T-helper 17 cell (primary cell): ENCODE measurements at places on chromosomes 2 and 18. TPM values are rescaled to one million over a fixed set of nuclear protein-coding genes. Genes with fewer than 3 reads are reported as not detected.

- DNase-seq, result no peak
These were observed 122.5 kb downstream of the FHOD3 start for GRCh38 chr18:36419900-36420531.

- no peak for DNase-seq
These were observed 90.1 kb upstream of the LRP1B start for GRCh38 chr2:142220901-142221300.

VWA3B gene
- total RNA-seq, result not detected

DNA sequence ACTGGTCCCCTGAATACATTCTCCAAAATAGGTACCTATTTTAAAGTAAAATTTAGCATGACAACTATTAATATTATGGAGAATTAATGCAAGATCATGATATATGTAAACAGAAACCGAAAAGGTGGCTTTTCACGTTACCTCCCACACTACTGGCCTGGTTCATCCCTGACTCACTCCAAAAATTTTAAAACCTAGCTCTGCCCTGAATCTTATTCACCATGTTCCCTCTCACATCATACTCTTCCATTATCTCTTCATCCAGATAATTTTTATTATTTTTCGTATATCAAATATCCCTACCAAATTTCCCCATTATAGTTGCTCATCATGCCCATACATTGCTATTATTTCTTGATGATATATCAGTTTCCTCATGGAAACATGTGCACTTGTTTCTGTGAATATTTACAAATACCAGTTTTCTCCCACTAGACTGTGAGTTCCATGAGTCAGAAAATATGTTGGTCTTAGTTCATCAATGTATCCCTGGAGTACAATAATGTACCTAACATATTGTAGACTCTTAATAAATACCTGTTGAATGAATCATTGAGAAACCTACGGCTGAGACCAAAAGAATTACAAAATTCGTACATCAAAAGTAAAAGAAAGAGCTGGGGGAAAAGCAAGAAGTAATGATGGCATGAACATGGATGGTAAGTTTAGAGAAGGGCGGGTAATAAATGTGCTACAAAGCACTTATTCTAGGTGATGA lies 360.1 kb upstream of the CHAC2 start:
- no peak for DNase-seq

GRCh38 chr2:128690869-128691268 lies 372.2 kb upstream of the HS6ST1 start:
- no peak for DNase-seq

CELF4 gene
- total RNA-seq, result not detected

- no peak for DNase-seq
These were observed 167.7 kb downstream of the ZFP36L2 start for GRCh38 chr2:43058726-43059110.

FAM237A gene
- not detected for total RNA-seq

DNA sequence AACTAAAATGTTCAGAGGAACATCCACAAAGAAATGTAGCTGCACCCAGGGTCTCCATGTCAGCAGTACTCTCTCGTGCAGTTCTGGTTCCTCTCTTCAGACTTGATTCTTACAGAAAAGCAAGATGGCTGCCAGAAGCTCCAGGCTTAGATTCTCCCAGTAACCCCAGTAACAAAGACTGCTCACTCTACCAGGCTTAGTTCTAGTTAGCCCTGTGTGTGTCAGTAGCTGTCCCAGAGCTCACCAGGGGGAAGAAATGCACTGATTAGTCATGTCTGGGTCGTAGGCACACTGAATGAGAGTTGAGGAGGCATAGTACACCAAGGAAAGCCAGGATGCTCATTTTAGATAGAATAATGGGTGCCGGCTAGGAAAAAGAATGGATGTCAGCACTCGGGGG lies 395.0 kb upstream of the NRP2 start:
- DNase-seq, result no peak

- DNase-seq, result no peak
These were observed 9.3 kb downstream of the LDLRAD4 start for GRCh38 chr18:13227910-13228309.

GRCh38 chr2:26576565-26577441 lies 64.4 kb downstream of the CIB4 start:
- DNase-seq, result no peak

DNA sequence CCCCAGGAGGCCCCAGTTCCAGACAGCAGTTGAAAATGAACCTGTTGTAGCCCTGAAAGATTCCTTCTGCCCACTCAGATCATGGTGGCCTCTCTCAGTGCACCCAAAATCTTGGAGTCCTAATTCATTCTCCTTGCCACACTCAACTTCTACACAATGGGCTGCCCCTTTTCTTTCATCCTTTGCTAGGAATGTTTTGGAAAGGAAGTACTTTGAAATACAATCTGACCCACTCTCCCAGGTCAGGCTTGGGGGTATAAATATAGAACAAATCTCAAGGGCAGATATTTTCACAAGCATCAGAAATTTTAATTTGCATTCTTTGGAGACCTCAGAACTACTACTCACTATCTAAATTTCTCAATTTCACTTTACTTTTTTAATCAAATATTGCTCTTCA lies 103.2 kb upstream of the SH3BP4 start:
- no peak for DNase-seq

GATA6 gene
- total RNA-seq, result not detected

DNA sequence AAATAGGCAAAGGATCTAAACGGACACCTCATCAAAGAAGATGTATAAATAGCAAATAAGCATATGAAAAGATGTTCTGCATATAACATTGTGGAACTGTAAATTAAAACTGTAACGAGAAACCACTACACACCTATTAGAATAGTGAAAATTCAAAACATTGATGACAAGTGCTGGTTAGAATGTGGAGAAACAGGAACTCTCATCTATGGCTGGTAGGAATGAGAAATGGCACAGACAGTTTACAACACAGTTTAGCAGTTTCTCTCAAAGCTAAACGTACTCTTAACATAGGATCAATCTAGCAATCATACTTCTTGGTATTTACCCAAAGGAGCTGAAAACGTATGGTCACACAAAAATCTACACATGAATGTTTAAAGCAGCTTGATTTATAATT lies 126.2 kb downstream of the TRIB2 start:
- no peak for DNase-seq
